ENCODE measurements at places on chromosomes 1 and 21.

DNA sequence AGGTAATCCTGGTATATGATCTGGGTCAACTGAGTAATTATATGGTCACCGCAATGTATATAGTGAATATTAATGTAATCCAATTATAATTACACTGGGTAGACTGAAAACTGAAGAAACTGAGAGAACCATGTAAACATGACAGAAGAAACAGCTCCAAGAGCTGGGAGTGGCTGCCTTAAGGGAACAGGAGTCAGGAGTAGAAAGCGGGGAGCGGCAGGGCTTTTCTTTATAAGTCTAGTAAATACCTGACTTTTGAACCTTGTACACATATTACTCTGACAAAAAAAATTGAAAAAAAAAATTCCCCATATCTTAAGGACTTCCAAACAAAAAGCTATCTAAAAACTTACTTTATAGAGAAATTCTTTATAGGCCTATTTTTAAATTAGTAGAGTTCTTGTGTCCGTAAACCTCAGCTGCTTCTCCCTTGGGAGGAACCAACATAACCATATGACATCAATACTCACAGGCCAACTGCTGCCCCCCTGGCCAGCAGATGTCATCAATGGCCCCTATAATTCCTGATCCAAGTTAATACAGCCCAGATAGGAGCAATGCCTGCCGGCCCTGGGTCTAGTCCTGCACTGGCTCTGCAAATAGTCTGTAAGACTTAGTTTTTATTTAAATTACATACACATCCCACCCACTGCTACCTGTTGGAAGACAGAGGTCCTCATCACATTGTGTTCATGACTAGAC is 33.8 kb downstream of the THAP3 start:
- no peak for DNase-seq

- no peak for DNase-seq
Measured at GRCh38 chr21:14050121-14050520, 160.6 kb downstream of the LIPI start.

DNA sequence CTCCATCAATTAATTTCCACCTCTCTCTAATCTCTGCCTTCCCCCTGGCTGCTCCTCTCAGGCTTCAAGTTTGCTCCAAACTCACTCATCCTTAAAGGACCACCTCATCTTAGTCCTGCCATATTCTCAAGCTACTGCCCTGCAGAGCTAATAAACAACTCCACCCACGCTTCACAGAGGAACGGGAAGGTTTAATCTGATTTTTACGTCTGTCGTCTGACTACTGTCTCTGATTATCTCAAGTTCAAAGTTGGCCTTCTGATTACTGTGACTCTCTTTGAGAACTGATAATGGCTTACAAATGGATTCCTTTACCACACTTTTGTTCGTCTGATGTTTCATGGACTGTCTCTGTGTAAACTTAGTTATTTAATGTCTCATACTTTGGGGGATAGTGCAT is 7.6 kb upstream of the CPT2 start:
- no peak for DNase-seq

DNA sequence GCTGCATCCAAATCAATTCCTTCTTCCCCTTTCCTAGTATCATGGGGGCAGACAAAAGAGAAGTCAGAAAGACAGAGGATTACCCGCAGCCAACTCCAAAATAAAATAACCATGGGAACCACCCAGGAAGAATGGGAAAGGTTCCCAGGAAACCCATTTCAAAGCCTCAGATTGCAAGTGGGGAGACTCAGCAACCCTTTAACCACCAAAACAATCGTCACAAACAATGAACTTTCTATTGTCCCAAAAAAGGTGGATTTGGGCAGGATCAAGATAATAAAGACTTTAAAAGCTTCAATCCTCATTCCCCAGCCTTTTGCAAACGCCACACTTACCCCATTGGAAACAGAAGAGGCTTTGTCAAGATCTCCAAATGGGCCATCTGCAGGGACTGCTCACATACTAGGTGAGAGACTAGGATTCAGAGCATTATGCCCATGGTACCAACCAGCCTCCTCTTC is 5.1 kb downstream of the TIAM1 start:
- DNase-seq = no peak

GRCh38 chr1:5901841-5902240 is 90.4 kb downstream of the NPHP4 start:
- DNase-seq = no peak

Measured in HTR-8/SVneo (cell line).